Upper lobe of right lung (tissue), 1 donor: ENCODE measurements at places on chromosomes 2 and 18. TPM values are rescaled to one million over a fixed set of nuclear protein-coding genes. Genes with fewer than 3 reads are reported as not detected.

DNA sequence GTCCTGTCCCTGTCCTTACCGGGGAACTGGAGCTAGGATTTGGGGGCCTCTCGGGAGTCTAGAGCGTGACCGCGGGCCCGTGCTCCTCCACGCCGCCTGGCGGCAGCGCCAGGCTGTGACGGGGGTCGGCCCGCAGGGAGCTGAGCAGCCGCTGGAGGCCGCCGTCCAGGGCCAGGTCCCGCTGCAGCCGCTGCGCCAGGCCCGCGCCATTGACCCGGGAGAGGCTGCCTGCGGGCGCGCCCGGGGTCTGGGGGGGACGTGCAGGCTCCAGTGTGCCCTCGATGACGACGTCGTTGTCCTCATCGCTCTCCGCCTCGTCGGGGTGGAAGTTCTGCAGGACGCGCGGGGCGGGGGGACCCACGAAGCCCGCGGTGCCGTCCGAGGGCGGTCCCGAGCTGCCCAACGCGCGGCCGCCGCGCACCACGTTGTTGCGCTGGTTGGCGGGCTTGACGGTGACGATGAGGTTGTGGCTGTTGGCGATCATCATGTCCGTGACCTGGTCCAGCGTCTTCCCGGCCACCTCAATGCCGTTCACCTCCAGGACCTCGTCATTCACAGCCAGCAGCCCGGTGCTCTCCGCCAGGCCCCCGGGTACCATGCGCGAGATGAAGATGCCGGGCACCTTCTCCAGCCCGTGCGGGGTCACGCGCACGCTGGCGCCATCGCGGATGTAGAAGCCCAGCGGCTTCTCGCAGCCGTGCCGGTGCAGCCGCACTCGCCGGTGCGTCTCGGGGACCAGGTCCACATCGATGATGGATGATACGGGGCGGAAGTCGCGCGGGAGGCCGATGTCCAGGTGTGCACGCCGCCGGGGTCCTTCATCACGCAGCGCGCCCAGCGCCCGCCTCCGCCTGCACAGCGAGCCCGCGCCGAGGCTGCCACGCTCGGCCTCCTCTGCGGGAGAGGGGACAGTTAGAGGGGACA lies 50.9 kb downstream of the ADNP2 start:
- no peaks in the 10 kb centered on the region for H3K27me3 ChIP-seq
- no peaks in the 10 kb centered on the region for H3K36me3 ChIP-seq
- H3K4me3 ChIP-seq: no peak overlapping the region

- DNase-seq: no peak
- H3K4me1 ChIP-seq: no peaks in the 10 kb centered on the region
- no peaks in the 10 kb centered on the region for H3K27me3 ChIP-seq
- no peaks in the 10 kb centered on the region for H3K36me3 ChIP-seq
- no peak overlapping the region for H3K4me3 ChIP-seq
- H3K27ac ChIP-seq: no peak overlapping the region
Measured at GRCh38 chr2:18479947-18480369, 80.5 kb downstream of the RDH14 start.

DNA sequence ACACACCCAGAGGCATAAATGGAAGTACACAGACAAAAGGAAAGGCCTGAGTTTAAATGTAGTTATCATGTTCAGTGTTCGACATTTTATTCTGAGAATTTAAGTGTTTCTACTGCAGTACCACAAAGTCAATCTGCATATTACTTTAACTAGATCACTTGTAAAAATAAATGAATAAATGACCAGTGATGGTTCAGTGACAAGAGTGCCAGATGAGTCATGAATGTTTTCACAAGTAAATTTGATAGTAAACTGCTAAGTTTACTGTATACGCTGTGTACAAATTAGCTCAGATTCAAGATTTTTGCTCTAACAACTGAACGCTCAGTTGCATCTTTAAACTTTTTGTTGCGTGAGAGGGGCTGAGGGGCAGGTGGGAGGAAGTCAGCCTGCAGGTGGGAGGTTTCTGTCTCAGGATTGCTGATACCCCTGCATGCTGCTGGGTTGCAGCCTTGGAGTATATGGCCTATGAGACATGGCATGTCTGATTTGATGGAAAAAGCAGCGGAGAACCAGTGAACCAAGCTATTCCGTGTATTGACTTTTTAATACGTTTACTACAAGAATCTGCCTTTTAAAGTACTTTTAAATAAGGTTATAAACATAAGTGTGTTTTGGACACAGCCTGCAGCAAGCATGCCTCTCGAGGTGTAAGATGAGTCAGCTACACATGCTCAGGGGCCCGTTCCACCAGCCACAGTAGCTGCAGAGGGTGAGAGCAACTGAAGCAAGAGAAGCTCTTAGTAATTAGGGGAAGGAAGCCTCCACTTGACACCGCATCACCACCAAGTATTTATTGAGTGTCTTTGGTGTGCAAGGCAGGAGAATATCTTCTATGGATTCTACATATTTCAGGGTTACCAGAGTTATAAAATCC lies 245.1 kb downstream of the NEDD4L start:
- H3K36me3 ChIP-seq: no peaks in the 10 kb centered on the region
- DNase-seq: no peak
- H3K27me3 ChIP-seq: no peaks in the 10 kb centered on the region
- no peak overlapping the region for H3K4me3 ChIP-seq
- H3K4me1 ChIP-seq: peaks cover 17% of the 10 kb centered on the region

GRCh38 chr2:101831351-101831865 lies 133.9 kb downstream of the MAP4K4 start:
- H3K4me3 ChIP-seq: no peak overlapping the region
- DNase-seq: peak; percentile 65
- H3K27me3 ChIP-seq: no peaks in the 10 kb centered on the region
- H3K4me1 ChIP-seq: peaks cover 36% of the 10 kb centered on the region
- H3K27ac ChIP-seq: peak overlapping the region; percentile 12
- H3K36me3 ChIP-seq: peaks cover 56% of the 10 kb centered on the region

DNA sequence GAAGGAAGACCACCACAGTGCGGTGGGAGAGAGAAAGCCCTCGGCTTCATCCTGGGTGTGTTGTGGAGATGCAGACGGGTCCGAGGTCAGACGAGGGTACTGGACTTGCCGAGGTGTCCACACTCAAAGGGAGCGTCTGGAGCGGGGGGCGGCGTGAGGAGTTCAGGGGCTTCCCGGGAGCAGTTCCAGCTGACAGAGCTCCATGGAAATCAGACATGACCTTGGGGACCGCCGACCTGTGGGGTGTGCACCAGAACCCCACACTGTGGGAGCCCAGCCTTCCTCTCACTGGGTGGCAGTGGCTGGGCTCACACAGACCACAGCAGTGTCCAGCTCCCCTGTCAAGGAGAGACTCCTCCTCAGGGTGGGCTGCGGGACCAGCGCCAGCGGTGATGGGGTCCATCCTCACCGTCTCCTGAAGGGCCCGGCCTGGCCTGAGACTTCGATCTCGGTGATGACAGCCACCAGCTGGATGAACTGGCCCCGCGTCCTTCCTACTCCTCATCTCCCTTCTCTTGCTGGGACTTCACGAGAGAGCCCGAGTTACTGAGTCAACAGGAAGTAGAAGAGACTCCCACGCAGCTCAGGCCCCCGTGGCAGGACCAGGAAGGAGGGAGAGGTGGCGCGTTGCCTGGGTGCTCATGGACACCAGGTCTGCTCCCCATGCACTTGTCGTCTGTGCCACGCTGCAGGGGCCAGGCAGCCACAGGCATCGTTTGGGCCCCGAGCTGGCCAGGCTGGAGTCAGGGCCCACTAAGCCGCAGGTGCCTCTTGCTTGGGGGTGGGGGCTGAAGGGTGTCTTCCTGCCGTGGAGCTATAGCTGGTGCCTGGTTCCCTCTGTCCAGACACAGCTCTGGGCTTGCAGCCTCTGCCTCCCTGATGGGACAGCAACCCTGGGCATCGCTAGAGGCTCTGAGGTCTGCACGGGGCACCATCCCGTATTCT lies 101.9 kb upstream of the CTDP1 start:
- DNase-seq: peak; percentile 70
- H3K27ac ChIP-seq: peak overlapping the region; percentile 17
- no peak overlapping the region for H3K4me3 ChIP-seq
- H3K36me3 ChIP-seq: no peaks in the 10 kb centered on the region
- H3K4me1 ChIP-seq: peaks cover 14% of the 10 kb centered on the region

GRCh38 chr2:117820444-117820843 lies 6.0 kb downstream of the DDX18 start:
- no peaks in the 10 kb centered on the region for H3K27me3 ChIP-seq
- no peak for DNase-seq
- H3K4me1 ChIP-seq: peaks cover 17% of the 10 kb centered on the region
- H3K4me3 ChIP-seq: no peak overlapping the region

GRCh38 chr2:52395912-52396311 lies 1364.0 kb upstream of the NRXN1 start:
- H3K27ac ChIP-seq: no peak overlapping the region
- no peak for DNase-seq
- no peaks in the 10 kb centered on the region for H3K27me3 ChIP-seq
- no peaks in the 10 kb centered on the region for H3K4me1 ChIP-seq
- H3K36me3 ChIP-seq: no peaks in the 10 kb centered on the region

DNA sequence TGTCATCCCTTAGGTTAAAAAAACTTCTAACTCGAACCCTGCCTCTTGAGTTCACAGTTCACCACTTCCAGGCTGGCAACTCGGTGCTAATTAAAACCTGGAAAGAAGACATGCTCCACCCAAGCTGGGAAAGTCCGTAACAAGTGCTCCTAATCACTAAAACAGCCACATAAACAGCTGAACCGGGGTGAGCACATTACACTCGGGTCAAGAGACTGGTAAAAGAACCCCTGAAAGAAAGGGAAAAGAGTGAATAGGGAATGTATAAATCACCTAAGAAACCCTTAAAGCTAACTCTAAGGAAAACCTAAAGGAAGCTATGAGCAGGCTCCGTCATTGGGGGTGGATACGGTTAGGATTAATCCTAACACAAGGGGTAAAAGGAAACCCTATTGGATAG lies 102.0 kb downstream of the HIBCH start:
- H3K27ac ChIP-seq: no peak overlapping the region
- H3K27me3 ChIP-seq: no peaks in the 10 kb centered on the region

DNA sequence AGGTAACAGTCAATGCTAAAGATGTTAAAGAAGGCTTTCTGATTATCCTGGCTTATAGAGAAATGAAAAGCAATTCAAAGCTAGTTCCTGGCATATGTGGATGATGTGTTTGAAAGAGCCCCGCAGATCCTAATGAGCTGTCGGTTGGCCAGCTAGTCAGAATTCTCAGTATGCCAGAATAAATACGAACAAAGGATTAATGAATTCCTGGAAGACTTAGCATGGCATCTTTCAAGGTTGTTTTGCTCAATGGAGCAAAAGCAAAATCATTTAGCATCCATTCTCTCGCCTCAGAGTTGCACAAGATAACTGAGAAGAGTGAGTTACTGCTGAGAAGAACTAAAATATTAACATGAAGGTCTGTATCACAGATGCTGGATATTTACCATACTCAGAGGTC lies 307.6 kb downstream of the RIT2 start:
- no peak overlapping the region for H3K4me3 ChIP-seq
- DNase-seq: no peak
- H3K27ac ChIP-seq: no peak overlapping the region
- H3K4me1 ChIP-seq: no peaks in the 10 kb centered on the region

GRCh38 chr2:43708178-43708577 lies 31.9 kb upstream of the C1GALT1C1L start:
- no peaks in the 10 kb centered on the region for H3K27me3 ChIP-seq
- no peak overlapping the region for H3K27ac ChIP-seq
- H3K4me3 ChIP-seq: no peak overlapping the region
- H3K4me1 ChIP-seq: no peaks in the 10 kb centered on the region
- peaks cover 23% of the 10 kb centered on the region for H3K36me3 ChIP-seq

- no peak overlapping the region for H3K27ac ChIP-seq
- no peaks in the 10 kb centered on the region for H3K4me1 ChIP-seq
- no peak overlapping the region for H3K4me3 ChIP-seq
- no peak for DNase-seq
- no peaks in the 10 kb centered on the region for H3K27me3 ChIP-seq
- H3K36me3 ChIP-seq: no peaks in the 10 kb centered on the region
Measured at GRCh38 chr2:152875701-152876695, 157.6 kb downstream of the ARL6IP6 start.

DNA sequence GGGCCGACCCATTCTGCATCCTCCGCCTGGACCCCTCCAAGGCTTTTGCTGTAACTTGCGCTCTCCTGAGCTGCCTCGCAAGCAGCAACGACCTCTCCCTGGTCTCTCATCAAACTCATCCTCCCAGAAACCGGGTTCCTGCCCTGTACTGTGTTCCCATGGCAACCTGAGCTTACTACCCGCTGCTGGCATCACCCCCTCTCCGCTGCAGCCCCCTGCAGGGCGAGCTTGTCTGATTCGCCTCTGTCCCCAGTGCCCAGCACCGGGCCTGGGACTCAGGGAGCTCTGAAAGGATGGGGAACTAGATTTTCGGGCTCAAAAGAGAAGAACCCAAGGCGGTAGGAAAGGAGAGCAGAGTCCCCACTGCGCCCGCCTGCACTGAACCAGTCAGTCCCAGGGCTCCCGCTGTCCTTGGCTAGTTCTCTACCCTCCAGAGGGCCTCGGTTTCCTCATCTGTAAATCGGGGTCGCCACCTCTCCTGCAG lies 463 bp downstream of the HS1BP3 start:
- no peak for DNase-seq
- peak overlapping the region; percentile 97 for H3K27ac ChIP-seq
- H3K36me3 ChIP-seq: peaks cover 3% of the 10 kb centered on the region
- no peaks in the 10 kb centered on the region for H3K27me3 ChIP-seq

DNA sequence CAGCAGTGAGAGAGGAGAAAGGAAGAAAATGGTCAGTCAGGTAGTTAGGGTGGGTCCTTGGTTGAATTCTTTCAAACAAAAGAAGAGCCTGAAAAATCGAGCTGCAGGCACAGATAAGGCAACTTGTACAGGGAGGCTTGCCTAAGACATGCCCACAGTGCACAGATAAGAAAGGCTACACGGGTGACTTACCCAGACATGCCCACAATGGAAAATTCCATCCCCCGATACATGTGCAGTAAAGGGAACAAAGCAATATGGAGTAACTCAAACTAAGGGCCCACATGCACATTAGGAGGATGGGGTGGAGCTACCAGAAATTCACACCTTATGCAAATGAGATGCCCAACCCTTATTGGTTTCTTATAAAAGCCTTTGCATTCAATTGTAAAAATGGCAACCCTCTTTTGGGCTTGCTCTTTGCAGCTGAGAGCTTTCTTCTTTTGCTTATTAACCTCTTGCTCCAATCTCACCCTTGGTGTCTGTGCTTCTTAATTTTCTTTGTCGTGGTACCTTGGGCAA lies 110.3 kb upstream of the RMP24 start:
- H3K4me1 ChIP-seq: no peaks in the 10 kb centered on the region
- H3K27ac ChIP-seq: no peak overlapping the region
- no peak overlapping the region for H3K4me3 ChIP-seq
- no peaks in the 10 kb centered on the region for H3K27me3 ChIP-seq
- DNase-seq: no peak

GRCh38 chr2:142241016-142241415 lies 110.2 kb upstream of the LRP1B start:
- H3K36me3 ChIP-seq: no peaks in the 10 kb centered on the region
- no peak overlapping the region for H3K27ac ChIP-seq
- no peaks in the 10 kb centered on the region for H3K4me1 ChIP-seq
- H3K4me3 ChIP-seq: no peak overlapping the region

PLCD4 gene
- 1.0 TPM for total RNA-seq

IFIH1 gene
- 38.1 TPM for total RNA-seq

POTEI gene
- total RNA-seq: not detected

RAB17 gene
- 50.9 TPM for total RNA-seq

CCBE1 gene
- total RNA-seq: 27.8 TPM

PIEZO2 gene
- 20.4 TPM for total RNA-seq

KLHL29 gene
- 15.1 TPM for total RNA-seq

TFCP2L1 gene
- 22.0 TPM for total RNA-seq

BOLL gene
- not detected for total RNA-seq
